ENCODE measurements at places on chromosomes 3 and 15.

GRCh38 chr3:181683563-181683962, 28.2 kb upstream of the SOX2 start:
- no peak for DNase-seq

DNA sequence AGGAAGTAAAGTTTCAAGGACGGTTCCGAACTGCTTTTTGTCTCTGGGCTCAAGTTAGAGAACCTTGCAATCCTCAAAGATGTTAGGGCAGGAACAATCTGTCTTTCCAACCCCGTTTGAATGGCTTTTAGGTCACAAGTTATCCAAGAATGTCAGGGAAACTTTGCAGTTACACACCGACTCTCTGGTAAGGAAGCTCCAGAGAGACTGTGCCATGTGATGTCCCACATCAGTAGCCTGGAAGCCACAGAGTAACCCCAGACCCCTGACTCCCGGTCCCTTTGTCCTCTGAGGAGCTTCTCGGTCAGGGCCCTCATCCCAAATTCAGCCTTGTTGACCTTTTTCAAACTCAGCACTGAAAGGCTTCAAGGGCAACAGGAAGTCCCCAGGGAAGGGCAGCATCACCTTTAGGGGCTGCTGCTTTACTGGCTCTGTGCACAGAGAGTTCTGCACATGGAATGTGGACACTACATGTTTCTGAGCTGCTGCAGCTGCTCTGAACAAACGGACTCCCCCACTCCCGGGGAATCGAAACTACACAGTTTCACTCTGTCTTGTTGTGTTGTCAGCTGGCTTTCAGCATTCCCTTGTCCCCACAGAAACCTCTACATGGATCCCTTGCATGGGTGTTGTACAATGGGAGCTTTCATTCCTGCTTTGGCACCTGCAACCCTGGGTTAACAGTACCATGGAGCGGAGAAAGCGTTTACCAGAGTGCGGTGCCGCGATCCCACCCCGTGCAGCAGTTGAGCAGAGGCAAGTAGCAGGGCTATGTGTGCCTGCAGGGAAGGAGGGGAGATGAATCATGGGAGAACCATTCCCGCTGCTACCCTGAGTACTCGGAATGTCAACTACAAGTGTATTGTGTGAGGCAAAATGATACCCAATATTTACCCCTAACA, 408.2 kb upstream of the THBS1 start:
- DNase-seq, result no peak

- no peak for DNase-seq
These were observed 235.4 kb downstream of the EBLN2 start for GRCh38 chr3:73296859-73297258.

- DNase-seq, result no peak
These were observed 117.9 kb upstream of the UBE2E2 start for GRCh38 chr3:23085261-23085660.
